ENCODE measurements at places on chromosomes 11 and 22.

DNA sequence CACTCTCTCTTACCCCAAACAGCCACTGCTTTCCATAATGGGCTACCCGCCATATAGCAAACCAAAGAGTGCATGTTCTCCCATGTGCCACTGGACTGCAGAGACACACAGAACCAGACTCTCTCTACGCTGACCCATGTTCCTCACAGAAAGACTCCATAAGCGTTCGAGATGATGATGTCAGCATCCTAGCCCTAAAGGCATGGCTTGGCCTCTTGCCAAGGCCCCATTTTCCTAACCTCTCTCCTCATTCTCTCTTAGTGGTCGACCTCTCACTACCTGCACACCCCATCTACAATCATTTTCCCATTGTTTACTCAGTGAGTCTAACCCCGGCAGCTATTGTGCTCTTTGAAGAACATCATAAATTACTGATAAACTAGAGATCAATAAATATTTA, 4.9 kb downstream of the NDUFC2 start:
- DNase-seq = no peak

DNA sequence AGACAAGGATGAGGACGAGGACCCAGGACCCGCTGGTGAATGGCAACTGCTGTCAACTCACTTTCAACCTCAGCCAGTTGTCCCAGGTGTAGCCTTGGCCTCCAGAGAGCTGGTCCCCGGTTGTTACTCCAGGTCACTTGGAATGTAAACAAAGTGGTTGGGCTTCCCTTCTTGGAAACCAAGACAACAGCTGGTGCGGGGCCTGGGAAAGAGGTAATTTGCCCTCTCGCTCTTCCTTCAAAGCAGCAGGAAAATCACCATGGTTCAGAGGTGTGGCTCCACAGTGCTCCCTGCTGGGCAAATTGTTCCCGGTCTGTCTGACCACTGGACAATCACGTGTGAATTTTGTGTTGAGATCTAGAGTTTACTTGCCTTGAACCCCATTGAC, 15.0 kb downstream of the SLC1A2 start:
- DNase-seq = no peak

DNA sequence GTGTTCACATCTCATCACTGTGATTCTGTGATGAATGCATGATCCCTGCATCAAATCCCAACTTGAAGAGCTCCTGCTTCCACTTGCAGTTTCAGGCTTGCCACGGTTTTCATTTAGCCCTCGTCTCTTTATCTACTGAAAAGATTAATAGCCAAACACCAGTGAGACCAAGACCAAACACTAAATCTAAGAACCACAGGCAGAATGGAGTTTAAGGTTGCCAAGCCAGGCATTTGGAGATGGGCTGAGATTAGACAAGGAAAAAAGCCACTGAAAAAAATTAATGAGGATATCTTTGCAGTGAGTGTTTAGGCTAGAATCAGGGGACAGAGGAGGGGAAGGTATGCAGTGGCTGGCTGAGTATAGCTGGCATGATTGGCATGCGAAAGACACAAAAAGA, 227.2 kb upstream of the BLID start:
- no peak for DNase-seq

DNA sequence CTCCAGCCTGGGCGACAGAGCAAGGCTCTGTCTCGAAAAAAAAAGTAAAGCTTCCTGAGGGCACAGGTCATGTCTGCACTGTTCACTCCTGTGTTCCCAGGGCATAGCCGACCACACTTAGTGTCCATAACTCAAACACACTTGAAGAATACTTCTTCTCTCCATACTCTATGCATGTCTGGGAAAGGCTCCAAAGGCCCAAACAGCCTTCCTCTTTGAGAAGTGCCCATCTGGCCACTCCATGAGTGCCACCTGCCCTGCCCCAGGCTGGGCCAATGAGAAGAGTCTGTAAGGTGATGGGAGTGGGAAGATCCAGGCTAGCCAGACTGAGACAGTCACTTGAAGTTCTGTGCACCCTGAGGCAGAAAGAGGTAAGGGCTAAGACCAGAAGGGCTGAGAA, 24.7 kb downstream of the DGCR2 start:
- no peak for DNase-seq

- no peak for DNase-seq
Measured at GRCh38 chr11:70120674-70121073, 42.6 kb downstream of the ANO1 start.

DNA sequence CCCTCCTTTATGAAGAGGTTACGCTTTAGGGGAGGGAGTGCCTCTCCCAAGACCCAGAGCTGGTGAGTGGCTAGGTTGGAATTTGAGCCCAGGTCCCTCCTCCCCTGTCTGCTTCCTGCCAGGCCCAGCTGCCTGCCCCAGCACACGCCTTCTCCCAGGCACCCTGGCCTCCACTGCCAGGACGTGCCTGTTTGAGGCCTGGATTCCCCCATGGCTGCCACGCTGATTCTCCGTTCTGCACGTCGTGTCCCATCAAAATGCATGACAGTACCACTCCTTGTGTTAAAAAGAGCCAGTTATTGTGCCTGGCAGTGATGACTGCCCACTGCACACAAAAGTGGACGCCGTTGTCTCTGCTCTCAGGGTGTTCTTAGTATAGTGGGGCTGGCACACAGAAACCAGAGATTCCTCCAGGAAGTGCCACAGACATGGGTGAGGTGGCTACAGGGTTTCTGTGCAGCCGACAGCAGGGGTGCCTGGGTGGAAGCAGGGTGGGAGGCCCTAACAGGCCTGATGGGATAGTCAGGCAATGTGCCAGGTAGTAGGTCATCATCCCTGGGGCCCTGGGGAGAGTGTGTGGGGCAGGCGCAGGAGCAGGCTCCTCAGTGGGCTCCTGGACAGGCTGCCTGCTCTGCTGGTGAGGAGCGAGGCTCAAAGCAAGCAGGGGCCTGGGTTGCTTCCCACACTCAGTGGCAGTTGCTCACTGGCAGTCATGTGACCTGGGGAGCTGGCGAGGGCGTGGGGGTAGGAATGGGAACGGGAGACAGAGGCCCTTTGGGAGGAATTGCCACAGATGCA, 24.2 kb downstream of the MED15 start:
- no peak for DNase-seq

DNA sequence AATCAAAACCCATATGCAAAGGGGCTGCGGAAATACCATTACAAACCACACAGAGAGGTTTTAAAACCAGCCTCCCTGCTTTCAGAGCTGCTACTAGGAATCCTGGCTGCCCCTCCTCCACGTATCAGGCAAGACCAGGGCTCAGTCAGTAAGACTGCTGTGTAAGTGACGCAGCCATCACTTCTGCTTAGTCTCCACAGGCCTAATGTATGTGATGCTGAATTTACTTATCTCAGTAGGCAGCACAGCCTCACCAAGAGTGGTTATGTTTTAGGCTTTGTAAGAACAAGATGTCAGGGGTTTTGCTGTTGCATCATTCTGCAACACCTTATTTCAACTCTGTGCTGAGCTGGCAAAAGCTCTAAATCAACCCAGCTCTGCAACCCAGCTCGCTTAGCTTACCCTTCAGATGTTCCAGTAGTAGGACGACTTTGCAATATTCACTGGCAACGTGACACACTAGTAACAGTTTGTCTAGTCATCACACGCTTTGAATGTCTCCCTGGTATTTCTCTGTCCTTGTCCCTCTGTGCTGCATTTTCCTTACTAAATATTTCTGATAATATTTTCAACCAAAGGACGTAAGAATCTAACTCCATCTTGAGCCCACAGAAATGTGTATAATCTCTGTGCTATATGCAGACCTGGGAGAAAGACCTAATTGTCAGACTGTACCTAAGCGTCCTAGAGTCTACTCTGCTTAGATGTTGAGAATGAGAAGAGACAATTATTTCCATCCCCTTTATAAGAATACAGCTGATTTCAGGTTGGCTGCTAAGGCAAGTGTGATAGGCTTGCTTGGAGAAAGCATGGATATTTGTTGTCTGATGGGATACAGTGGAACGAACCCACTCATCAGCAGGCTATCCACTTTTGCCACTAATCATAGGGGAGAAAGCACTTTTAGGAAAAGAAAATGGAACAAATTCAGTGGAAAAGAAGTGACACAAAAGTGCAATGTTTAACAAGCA, 72.2 kb downstream of the LARGE2 start:
- no peak for DNase-seq

DNA sequence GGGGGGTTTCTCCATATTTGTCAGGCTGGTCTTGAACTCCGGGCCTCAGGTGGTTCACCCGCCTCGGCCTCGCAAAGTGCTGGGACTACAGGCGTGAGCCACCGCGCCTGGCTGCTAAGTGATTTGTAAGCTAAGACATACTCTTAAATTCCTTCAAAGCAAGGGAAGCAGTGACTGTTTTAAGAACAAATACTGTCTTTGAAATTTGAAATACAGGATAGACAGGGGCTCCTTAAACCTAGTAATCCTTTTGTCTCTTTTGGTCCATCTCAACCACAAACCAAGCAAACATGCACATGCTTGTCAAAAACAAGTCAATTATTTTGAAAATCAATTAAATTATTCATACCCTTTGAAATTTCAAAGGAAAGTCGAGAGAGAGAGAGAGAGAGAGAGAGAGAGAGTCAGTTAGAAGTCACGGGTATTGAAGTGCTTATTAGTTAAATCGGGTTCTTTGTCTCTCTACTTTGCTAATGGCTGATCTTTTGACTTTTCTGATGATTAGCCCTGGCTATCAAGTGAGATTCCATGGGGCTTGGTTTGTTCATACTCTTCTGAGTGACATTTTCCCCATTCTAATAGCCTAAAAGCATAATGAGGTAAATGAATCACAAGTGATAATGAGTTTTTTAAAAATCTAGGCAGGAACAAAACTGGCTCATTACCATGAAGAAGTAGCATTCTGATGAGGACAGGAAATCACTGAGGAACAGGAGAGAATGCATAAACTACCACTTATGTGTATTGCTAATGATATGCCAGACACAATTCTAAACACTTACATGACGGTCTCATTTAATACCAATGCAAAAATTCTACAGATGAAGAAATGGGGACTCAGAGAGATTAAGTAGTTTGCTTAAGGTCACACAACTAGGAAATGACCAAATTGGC, 48.0 kb downstream of the MCHR1 start:
- DNase-seq = no peak

- DNase-seq = no peak
Measured at GRCh38 chr22:20579273-20580120, 72.1 kb downstream of the MED15 start.

- no peak for DNase-seq
Measured at GRCh38 chr22:46081036-46081830, 69.1 kb upstream of the PPARA start.

DNA sequence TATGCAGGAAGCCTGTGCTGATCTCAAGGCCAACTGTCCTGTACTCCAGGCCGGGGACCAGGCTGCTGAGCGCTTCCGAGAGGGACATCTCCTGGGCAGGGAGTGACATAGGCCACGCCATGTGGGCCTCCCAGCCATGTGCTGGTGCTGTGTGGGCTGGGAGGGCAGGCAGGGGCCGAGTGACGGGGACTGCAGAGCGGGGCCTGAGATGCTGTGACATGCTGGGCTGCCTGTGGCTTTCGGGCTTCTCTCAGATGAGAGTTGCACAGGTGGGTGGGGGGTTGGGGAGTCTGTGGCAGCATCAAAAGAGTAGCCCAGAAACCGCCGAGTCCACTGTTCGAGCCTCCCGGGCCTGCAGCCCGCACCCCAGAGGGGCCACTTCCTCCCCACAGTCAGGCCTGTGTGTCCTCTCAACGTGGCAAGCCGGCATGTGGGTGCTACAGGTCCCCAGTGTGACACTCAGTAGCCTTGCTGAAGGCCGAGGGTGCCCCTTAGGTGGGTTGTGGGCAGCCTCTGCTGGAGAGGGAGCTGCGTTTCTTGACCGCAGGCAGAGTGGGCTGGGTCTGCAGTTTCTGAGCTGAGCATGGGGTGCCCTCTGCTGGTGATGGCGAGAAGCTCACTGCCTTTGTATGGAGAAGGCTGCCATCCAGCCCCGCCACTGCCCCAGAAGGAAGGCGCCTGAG, 101.2 kb downstream of the BCR start:
- DNase-seq = peak; percentile 91

- DNase-seq = no peak
Measured at GRCh38 chr22:48494968-48495750, 1332.5 kb downstream of the BRD1 start.

DNA sequence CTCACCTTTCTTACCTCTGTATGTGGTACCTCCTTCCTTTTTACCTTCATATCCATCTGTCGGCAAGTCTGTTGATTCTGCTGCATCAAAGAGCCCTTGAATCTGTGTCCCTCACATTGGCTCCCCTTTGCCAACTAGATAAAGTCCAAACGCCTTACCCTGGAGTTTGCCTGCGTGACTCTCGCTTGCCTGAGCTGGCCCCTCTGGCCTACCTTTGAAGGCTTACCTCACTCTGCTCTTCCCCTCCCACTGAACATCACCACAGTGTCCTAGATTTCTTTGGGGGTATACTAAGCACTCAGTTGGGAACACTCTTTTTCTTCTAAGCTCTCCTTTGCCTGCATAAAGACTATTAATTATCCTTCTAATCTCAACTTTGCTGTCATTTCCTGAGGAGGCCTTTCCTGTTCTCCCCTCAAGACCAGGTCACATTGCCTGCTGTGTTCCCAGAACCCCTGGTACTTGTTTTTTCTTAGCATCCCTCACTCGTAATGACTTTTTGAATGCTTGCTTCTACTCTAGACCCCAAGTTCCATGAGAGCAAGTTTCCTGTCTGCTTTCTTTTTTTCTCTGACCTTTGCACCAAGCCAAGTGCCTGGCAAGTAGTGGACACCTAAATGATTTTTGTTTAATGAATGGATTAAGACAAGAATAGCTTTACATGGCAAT, 67.8 kb upstream of the ADORA2A start:
- no peak for DNase-seq

DNA sequence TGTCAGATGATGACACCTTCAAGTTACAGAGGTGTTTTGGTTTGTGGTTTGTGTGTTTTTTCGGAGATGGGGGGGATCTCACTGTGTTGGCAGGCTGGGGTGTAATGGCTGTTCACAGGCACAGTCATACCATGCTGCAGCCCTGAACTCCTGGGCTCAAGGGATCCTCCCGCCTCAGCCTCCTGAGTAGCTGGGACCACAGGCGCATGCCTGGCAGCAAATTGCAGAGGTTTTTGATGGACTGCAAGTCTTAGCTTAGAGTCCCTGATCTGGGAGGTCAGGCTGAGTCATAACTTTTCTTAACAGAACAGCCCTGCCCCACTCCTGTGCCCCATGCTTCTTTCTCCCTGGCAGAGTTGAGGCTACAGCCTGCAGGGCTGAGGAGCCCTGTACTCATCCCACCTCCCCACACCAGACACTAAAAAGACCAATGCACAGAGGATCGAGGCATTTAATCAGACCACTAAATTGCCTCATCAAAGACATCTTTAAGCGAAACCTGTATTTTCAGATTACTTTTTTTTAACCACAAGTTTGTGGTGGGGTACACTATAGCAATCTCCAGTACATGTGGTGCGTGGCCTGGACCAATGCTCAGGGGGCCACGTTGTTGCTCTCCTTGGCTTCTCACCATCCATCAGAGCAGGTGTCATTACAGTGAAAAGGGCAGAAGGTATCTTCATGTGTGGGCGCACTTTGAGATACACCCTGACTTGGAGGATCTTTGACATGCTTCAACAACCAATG, 17.1 kb upstream of the ADORA2A start:
- no peak for DNase-seq

DNA sequence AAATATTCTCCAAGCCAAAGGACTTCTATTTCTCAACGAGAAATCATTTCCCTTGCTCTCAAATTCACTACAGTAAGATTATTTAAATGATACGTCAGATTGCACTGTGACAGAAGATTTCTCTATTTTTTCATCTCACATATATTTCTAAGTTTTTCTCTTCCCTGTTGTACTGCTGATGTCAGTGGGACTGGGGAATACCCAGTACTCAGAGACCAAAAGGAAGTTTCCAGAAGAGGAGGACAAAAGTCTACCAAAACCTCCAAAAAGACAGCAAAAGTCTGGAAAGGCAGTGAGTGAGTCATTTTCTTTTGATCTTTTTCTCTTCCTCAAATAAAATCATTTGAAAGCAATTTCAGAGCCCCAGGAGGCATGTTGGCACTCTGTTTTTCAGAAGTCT, 149.8 kb upstream of the PITPNB start:
- no peak for DNase-seq
